ENCODE measurements at places on chromosomes 6 and 20.

GRCh38 chr20:2820084-2820895 lies 4.1 kb downstream of the TMEM239 start:
- DNase-seq = no peak

GRCh38 chr6:121697921-121698320 lies 262.5 kb downstream of the GJA1 start:
- DNase-seq = no peak

- DNase-seq = no peak
These were observed 28.9 kb downstream of the INSM1 start for GRCh38 chr20:20396794-20397193.

- DNase-seq = no peak
These were observed 79.0 kb upstream of the MRPS10 start for GRCh38 chr6:42296614-42297013.

DNA sequence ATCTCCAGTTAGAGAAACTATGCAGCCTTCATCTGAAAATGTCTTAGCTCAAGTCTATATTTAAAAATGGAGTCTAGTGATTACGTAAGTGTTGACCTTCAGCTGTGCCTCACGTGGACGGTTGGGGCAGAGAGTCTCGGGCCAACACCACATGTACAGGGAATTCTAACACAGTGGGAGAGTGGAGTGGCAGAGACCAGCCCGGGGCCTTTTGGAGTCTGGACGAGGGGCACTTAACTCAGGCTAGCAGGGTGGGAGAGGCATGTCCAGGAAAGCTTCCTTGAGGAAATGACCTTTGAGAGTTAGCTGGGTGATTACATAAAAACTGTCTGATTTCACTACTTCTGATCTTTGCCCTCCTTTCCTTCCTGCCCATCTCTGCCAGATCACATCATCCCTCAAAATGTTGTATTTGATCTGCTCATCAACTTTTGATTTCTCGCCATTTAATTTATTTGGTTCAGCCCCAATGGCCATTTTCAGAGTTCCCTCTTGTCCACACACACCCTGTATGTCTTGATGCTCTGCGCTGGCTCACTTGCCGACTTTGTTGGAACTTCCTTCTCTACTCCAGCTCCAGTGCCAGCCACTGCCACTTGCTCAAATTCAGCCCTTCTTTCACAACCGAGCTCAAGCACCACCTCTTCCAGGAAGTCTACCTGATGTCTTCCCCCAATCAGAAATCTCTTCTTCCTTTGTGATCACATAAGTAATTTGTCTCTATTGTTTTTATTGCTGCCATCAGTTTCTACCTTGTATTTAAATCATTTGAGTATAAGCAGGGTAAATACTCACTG lies 2.6 kb downstream of the ARMC2 start:
- no peak for DNase-seq

DNA sequence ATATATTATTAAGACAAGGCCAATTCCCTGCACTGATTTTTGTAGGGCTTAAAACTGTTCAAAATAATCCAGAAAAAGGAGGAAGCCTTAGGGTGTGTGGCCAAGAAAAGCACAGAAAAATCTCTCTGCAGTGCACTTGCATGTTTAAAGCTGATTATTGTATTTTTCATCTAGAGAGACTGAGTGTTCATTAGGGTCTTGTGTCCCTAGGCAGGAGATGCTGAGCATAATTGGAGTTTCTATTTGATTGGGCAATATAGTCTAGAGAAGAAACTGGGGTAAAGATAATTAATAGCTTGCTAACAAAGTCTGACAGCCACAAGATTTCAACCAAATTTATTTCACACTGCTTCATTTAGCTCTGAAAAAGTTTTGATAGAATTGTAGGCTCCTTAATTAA lies 2.4 kb downstream of the FLRT3 start:
- DNase-seq = no peak

- DNase-seq = no peak
These were observed 718.3 kb downstream of the KIF16B start for GRCh38 chr20:15854911-15855310.

DNA sequence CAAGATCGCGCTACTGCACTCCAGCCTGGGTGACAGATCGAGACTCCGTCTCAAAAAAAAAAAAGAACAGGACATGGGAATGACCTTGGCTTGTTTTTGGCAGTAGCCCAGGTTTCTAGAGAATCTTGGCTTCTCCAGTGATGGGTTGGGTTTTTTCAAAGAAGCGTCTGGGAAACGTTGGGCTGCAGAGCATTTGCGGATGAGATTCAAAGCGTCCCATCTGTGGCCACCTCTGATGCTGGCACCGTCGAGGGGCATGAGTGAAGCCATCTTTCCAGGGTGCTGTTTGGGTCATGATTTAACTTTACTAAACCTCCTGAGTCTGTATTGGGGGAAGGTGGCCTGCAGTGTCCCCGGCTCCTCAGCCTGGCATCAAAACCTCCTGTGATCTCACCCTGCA lies 43.2 kb upstream of the SRF start:
- no peak for DNase-seq

GRCh38 chr6:151067684-151068596 lies 171.8 kb upstream of the AKAP12 start:
- DNase-seq = peak; percentile 87

GRCh38 chr6:33333666-33334065 lies 16.1 kb upstream of the ZBTB22 start:
- DNase-seq = no peak

GRCh38 chr6:7419065-7419464 lies 29.5 kb downstream of the RIOK1 start:
- no peak for DNase-seq

GRCh38 chr20:18778690-18779392 lies 34.7 kb upstream of the SCP2D1 start:
- no peak for DNase-seq

Measured in GM04504 (cell line).